Neuronal stem cell (in vitro differentiated cells): ENCODE measurements at places on chromosomes 6 and 20.

DNA sequence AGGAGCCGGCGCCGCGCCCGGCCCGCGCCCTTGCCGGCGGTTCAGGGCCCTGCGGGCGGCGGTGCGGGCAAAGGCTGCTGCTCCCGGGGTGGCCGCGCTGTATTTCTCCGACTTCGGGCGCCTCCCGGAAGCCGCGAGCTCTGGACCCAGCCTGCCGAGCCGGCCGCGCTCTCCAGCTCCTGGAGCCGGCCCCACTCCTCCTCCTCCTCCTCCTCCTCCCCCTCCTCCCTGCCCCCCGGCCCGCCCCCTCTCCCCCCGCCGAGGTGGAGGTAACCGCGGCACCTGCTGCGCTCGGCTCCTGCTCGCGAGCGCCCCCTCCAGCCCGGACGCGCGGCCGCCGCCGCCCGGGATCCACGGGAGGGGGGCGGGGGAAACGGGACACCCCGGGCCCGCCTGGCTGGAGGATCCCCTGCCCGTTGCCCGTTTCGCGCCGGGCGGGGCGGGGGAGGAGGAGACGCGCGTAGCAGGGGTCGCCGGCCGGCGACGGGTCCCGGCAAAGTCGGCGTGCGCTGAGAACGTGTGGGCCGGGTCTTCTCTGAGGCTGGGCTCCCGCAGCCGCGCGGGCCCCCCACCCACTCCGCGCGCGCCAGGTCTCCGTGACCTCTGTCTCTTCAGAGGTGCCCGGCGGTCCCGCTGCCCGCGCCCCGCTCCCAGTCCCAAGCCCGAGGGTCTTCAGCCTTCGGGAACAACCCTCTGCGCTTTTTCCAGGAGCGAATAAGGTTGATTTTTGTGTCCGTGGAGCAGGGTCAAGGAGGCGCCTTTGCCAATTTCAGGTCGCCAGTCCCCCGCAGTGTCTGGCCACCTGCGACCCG, at the start of gene SLC22A23:
Gene SLC22A23 (minus strand): TSS at position 153 of the 812 bp plus-strand sequence. CDS start 491 bp downstream, outside the sequence.
- peak; percentile 86 for DNase-seq

- DNase-seq: no peak
Measured at GRCh38 chr6:119060255-119060907, 18.1 kb downstream of the FAM184A start.

- DNase-seq: no peak
Measured at GRCh38 chr6:52351879-52352238, 10.1 kb upstream of the PAQR8 start.

- DNase-seq: no peak
Measured at GRCh38 chr6:134983823-134984222, 33.9 kb upstream of the ALDH8A1 start.
